ENCODE measurements at places on chromosomes 6 and 20.

DNA sequence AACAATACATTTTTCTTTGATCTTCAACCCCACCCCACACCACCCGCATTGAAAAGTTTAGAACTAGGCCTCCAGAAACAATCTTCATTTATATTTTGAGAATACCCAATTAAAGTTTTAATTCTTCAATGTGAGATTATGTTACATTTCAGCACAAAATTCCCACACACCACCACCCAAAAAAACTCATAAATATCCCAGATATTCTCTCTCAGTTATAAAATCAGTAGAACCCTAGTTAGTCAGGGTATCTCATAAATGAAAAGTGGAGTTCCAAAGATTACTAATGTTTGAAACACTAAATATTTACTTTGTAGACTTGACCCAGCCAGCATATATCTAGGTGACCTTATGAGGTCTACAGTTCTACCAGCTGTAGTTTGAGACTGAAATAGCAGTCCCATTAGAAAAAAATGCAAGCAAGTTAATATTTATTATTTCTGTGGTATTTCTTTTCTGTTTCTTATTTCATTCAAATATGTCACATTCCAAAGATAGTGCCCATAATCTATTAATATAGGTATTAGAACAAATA lies 371.0 kb downstream of the TENT5A start:
- DNase-seq, result no peak

DNA sequence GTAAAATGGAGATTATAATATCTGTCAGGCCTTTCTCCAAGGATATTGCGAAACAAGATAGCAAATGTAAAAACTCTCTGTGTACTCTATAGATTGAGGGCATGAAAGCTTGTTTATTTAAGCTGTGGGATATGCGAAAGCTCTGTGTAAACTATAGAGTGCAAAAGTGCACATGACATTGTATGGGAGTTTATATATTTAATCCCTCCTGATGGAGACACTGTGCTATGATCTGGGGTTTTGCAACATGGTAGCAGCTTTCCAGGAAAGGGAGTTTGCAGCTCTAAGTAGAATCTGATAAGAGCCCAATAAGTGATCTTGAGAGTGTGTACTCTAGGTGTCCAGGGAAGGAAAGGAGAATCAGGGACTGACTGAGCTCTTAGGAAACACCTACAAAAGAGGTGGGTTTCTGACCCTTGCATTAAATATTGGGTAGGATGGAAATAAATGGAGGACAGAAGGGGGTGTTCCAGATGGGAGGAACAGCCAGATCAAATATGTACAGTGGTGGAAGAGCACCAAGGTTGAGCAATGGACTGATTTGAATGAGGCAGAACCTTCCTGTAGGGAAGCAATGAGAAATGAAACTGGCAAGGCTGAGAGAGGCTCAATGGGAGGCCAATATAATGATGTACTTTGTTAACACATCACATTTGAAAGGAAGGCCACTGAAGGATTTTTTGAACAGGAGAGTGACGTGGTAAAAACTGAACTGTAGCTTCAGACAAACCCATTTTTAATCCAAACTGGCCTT lies 450.1 kb downstream of the GJA1 start:
- DNase-seq, result no peak

GRCh38 chr6:20416567-20417345 lies 15.1 kb downstream of the E2F3 start:
- DNase-seq, result no peak

DNA sequence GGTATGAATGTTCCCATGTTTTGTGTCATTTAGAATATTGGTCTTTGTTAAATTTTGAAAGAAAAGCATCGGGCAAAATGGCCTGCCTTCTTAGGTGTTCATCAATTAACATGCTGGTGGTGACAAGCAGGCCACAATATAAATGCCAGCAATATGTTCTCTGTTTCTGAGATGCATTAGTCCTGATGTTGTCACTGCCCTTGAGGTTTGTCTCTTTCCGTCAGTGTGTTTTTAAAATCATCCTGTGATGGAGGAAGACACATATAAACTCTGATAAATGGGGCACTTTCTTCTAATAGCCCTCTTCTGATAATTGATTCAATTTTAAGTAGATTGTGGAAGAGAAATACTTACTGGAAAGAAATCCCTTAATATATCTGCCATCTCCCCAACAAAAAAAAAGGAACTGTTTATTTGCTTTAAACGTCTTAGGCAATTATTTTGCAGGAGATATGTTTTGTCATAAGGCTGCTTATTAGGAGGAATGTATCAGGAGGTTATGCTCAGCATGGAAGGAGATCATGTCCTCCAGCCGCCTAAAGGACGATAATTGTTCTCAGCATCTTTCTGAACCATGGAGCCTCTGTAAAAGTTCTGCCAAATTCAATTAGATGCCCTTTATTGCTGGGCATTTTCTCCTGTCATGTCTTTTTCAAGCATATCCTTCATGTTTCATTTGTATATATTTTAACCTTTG lies 134.1 kb downstream of the COL9A1 start:
- DNase-seq, result no peak

DNA sequence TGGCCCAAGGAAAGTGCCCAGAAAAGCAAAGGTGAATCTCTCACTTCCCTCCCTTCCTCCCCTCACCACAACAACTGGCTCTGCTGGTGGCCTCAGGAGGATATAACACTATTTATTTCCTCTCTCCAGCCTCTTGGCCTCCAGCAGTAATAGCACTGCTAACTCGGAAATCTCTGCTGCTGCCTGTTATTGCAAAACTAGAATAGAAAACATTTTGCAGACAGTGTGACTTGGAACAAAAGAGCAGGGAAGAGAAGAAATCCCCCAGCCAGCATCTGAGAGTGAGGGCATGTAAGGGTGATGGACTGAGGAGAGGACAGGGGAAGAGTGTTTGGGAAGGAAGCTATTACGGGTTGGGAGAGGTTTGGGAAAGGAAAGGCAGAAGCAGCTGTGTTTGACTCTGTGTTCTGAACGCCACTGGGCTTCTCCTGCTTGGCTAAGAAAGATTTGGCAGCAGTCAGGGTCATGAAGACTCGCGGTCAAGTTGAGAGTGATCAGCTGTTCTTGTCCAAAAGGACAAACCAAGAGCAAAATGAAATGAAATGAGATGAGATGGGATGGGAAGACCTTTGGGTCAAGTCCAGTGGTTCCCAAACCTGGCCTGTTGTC lies 81.0 kb upstream of the SNX9 start:
- DNase-seq, result no peak

GRCh38 chr6:22399693-22400092 lies 102.9 kb upstream of the PRL start:
- DNase-seq, result no peak

GRCh38 chr20:43655937-43656336 lies 11.0 kb upstream of the MYBL2 start:
- DNase-seq, result no peak

- DNase-seq, result no peak
Measured at GRCh38 chr6:85678026-85678601, 35.4 kb upstream of the SYNCRIP start.

DNA sequence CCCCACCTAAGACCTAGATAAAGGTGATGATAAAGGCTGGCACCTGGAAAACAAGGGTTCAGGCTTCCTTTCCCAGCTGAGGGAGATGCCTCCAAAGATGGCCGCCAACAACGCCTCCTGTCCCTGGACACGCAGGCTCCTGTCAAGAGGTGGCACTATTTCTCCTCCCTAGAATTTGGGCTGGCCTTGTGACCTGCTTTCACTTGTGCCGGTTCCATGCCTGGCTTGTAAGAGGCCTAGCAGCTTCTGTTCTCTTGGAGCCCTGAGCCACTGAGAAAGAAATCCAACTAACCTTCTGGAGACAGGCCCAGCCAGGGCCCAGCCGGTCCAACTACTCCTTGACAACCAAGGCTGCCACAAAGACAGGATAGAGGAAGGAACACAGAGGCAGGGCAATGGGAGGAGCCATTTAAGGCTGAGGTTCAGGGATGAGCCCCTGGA lies 60.2 kb upstream of the RALY start:
- DNase-seq, result peak; percentile 67

DNA sequence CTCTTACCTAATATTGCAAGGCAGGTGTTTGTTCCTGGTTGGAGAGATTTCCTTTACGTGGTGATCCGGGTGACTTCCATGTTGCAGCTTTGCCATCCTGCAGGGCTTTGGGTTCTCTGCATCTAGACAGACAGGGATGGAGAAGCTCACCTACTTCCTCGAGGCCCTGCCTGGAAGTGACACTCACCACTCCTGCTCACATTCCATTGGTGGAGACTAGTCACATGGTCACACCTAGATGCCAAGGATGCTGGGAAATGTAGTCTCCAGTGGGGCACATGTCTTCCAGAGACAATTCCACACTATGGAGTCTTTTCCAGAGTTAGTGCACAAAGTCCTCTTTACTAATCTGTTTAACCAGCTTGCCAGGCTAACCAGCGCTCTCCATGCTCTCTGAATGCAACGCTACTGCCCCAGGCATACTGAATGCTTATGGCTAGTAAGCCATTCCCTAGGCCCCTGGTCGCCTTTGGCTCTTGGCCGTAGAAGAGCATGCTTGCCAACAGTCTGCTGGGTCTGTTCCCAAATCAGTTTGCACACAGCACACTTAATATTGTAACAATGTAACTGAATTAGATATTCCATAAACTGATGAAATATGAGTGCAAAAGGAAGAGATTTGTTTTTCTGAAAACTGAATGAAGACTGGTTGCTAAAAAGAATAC lies 6.7 kb upstream of the KCNK15 start:
- DNase-seq, result peak; percentile 32

DNA sequence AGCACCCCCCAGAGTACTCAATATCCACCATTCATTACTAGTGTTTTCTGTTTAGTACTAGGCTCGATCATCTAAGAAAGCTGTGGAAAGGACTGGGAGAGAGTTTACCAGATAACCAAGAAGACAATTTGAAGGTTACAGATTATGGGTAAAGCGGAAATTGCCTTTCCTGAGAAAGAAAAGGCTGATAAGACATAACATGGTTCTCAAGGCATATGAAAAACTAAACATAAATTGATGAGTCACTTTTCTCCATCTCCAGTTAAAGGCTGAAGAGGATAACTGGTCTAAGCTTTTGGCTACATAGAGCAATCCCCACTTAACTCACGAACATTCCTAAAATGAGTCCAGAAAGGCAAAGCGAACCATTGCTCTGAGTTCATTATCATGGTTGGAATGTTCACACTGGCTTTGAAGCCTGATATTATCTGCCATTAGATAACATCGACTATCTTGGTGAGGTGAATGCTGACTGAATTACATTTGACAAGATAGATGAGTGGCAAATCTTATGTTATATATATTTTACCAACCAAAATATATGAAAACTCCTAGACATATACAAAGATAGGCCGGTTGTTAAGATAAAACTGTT lies 65.8 kb downstream of the BTBD9 start:
- DNase-seq, result no peak

DNA sequence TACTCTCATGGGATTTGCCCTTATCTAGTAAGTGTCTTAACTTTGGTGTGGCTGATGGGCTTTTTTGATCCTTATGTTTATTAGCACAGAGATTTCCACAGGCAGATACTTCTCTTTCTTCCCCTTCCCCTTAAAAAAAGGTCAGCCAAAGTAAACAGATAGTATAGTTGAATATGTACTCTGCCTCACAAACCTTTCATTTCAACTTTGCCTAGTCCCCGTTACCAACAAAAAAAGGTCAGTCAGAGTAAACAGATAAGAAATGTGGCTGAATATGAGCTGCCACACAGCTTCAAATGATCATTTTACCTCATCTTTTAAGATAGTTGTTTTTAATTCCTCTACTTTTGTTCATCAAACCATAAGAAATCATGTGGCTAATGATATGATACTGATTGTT lies 34.1 kb upstream of the SLC35D3 start:
- DNase-seq, result no peak

DNA sequence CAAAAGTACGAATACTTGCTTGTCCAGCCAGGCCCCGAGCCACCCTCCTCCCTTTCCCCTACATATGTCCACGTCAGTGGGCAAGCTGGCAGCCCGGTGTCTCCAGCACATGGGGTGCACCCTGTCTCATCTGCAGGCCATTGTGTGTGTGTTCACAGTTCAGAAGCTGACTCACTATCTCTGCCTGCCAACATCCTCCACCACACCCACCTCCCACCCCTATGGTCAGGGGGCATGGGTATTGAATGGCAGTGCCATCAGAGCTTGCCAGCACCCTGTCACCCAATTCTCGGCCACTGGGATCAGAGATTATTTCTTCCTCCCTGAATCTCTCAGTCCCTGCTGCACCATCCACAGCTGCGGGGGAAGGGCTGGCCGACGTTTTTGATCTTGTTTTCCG lies 195.7 kb downstream of the FARS2 start:
- no peak for DNase-seq

DNA sequence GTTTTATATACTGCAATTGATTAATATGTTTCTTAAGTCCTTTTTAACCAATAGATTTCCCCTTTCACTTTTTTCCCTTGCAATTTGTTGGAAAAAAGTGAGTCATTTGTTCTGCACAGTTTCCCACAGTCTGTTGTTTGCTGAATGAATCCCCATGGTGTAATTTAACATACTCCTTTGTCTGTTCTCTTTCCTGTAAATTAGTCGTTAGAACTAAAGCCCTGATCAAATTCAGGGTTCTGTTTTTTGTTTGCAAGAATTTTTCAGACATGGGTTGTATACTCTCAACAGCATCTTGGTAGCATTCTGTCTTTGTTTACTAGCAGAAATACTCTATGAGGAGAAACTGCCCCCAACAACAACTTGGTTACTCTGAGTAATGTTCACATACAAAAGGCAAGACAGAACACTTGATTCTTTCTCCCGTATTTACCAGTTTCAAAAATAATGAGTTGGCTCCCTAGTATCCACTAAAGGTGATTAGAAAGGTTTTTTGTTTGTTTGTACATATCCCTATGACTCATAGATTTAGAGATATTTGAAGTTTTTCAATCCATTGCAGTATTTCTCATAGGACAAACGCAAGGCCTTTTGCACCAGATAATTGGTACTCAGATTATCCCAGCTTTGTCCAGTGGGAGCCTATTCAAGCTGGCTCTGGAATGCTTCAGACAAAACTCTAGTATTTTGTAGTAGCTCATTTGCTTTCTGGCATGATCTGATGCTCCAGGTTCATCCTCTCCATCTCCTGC lies 16.5 kb downstream of the BLOC1S5 start:
- no peak for DNase-seq

DNA sequence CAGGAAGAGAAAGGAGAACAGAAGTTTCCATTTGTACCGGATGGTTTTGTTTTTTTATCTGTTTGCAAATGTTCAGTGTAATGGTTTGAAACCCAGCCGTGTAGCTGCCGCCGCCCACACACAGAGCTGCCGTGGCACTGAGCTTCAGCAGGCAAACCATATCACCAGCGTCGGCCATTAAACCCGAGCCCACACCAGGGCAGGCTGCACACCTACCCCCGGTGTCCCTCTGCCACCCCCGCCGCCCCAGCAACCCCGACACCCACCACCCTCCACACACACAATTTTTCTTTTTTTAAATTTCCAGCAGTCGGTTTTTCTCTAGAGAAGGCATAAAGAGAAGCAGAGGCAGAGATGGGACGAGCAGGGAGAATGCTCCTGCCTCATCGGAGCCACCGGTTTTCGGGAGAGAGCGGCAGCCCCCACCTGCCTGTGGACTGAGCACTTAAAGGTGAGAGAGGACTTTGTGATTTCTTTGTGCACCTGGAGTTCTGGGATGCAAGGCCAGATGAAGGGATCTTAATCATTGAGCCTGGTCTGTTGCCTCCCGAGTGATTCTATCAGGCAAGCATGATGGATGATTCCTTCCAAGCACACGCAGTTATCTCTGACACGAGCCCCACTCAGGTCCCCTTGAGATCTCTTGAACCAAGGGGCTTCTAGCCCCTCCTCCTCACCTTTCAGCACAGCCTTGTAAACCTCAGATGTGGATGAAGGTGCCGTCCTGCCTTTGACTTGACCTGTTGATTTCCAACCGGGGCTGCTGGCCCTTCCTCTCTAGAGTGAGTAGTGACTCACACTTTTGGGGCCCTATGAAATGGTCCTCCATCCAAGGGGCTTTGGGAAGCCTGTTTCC lies 17.5 kb upstream of the ZNF831 start:
- peak; percentile 67 for DNase-seq

Data from CD4-positive, alpha-beta T cell treated with Interleukin-1 beta for 1 hour (primary cell).